ENCODE measurements at places on chromosomes 11 and 22.
A peak's percentile ranks its signal among the peaks of the same experiment; 100 is the strongest.

DNA sequence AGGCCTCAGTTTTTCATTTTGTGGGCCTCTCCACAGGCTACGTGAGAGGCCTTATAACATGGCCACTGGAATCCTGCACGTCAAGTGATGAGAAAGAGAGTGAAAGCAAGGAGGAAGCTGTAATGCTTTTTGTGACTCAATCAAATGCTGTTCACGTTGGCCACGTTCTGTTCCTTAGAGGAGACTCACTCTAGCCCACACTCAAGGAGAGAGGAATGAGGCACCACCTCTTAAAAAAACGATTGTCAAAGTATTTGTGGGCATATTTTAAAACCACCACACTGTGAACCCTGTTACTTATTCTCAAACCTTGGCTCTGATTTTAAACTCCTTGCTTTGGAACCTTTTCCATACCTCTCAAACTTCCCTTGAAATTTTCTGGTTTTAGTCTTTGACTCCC is 705.0 kb downstream of the NELL1 start:
- peak; percentile 2 for DNase-seq

DNA sequence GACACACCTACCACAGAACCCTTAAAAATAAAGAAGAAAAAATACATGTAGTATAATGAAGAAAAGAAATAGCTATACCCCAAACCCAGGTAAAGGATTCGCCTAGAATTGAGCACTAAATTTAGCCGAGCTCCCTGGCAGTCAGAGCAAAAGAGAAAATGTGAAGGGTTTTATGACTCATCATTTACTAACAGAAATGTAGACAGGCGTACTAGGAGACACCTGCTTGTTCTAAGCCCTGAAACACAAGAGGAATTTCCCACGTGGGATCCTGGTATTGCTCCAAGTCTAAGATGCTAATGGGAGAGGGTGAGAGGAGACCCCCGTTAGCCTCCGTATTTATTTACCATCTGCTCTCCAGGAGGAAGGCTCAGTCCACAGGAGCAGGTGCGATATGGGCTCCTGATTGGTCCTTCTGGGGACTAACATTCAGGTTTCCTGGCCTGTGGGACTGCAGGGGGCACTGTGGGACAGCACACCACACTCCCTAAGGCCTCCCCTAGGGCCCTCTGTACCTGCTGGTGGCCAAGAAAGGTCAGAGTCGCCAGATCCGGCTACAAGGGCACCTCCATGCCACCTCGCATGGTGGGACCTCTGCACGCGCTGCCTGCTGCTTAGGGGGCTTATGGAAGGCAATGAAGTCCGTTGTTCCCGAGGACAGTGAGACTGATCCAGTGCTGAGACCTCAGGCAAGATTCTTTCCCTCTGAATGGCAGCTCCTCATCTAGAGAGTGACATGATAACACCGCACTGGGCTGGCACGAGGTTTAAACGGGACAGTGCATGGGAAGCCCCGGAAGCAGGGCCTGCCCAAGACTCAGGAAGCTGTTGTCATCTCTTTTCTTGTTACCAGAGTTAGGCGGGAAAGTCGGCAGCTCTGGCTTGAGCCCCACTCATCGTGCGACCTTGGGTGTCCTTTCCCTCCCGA is 25.8 kb downstream of the KCNC1 start:
- DNase-seq, result peak; percentile 67

DNA sequence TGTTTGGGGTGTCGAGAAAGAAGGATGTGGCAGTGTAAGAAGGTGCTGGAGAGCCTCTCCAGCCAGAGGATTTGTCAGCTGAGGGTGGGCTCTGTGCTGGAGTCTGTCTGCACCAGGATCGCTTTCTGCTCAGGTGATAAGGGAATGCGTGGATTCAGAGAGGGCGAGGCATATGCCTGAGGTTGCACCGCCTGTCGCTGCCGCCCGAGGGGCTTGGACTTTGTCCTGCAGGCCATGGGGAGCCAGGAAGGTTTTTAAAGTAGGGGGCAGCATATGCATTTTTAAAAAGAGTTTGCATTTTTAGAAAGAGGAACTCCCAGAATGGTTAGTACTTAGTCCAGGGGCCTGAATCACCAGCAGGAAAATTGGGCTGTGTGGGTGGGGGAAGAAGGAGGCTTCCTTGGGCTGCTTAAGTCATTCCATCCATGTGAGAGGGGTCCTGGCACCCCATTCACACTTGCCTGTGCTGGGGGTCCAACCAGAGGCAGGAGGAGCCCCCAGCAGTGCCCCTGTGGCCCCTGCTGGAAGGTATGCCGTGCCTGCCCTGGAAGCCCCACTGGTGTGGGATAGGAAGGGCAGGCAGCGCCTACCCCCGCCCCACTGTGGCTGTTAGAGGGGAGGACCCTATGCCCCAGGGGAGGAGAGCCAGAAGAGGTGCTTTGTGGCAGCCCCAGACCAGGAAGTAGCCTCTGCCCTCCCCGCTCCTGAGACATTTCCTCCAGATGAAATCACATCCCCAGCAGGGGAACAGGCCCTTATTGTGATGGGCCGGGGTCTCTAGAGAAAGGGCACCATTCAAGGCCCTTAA is 35.8 kb upstream of the MYRF start:
- no peak for DNase-seq

GRCh38 chr11:8315463-8315862 is 51.8 kb upstream of the LMO1 start:
- DNase-seq, result no peak
